ENCODE measurements at places on chromosomes 7 and 10.

- DNase-seq, result no peak
Observed at GRCh38 chr10:63027531-63027930, 105.6 kb upstream of the NRBF2 start.

- no peak for DNase-seq
Observed at GRCh38 chr7:118662266-118662665, 437.8 kb downstream of the ANKRD7 start.

DNA sequence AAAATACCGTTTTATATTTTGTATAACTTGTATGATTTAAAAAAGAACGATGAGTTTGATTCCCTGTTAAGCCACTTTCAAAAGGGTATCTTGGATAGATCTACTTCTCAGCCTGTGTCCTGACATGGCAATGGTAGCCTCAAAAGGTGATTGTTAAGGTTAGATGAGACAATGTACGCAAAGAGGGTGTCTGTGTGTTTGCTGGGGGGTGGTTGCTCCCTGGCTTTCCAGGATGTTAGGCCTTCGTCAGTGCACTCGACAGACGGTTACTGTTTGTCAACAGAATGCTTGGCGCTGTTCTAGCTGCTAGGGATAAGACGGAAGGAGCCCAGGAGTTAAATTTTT is 90.3 kb downstream of the NEURL1 start:
- DNase-seq, result no peak

DNA sequence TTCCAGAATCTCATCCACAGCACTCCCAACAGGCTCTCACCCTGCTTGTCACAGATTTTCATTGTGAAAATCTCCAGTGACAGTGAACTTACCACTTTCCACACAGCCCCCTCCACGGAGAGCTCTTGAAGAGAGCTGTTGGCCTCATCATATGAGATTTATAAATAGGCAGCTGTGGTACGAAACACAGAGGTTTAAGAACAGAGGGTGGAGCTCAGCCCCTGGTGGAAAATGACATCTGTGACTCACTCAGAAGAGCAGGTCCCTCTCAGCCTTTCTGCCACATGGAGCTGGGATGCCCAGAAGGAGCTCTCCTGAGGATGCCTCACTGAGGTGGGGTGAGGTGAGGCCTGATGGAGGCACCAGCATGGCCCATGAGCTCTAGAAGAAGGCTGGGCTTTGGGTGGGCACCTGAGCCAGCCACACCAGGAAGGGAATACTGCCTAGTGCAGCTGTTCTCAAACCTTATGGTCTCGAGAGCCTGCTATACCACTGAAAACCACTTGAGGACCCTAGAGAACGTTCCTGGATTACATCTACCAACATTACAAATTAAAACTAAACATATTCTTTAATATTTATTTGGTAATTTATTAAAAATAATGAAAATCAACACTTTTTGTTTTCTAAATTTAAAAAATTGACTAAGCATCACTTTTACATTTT is 25.8 kb upstream of the EEPD1 start:
- no peak for DNase-seq

DNA sequence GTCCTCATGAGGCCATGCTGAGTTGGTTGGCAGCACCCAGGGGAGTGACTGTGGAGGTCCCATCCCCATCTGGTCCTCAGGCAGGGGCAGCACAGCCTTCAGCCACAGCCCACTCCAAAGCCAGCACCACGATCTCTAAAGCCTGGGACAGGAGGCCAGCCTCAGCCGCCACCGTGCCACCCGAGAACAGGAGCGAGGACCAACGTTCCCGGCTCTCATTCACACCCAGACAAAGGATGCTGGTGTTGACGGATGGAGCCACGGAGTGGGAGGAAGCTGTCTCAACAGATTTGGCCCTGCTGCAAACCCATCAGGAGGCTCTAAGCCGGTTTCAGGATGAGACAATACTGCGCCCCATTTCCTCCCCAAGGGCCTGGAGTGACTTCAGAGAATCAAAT is 42.7 kb upstream of the PPP2R2D start:
- no peak for DNase-seq

Measured in right hindlimb (tissue), 1 donor.